ENCODE measurements at places on chromosomes 2 and 18.

- DNase-seq, result no peak
Observed at GRCh38 chr18:6963452-6964097, 154.0 kb downstream of the LAMA1 start.

DNA sequence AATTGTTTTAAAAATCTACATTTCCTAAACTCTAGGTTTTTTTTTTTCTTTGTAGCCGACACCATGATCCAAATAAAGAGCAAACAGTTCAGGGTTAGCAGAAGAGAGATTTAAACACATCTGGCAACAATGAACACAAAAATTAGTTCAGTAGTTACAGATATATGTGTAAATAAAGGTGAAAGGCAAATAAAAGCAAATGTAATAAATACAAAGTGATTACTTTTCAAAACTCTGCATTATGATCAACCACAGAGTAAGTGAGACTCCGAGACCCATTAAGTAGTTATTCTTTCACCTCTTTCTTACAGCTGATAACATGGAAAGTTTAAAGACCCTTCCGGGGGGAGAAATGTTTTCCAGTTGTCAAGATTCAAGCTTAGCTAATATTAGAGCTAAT is 716 bp downstream of the CALCRL start:
- no peak for DNase-seq

GRCh38 chr2:232001073-232001472 is 39.6 kb downstream of the DIS3L2 start:
- DNase-seq, result no peak

GRCh38 chr2:19542796-19543662 is 184.6 kb upstream of the OSR1 start:
- no peak for DNase-seq
